ENCODE measurements at places on chromosomes 4 and X.
A peak's percentile ranks its signal among the peaks of the same experiment; 100 is the strongest.

GRCh38 chr4:26410385-26411293 lies 79.6 kb downstream of the CCKAR start:
- peak; percentile 27 for DNase-seq

DNA sequence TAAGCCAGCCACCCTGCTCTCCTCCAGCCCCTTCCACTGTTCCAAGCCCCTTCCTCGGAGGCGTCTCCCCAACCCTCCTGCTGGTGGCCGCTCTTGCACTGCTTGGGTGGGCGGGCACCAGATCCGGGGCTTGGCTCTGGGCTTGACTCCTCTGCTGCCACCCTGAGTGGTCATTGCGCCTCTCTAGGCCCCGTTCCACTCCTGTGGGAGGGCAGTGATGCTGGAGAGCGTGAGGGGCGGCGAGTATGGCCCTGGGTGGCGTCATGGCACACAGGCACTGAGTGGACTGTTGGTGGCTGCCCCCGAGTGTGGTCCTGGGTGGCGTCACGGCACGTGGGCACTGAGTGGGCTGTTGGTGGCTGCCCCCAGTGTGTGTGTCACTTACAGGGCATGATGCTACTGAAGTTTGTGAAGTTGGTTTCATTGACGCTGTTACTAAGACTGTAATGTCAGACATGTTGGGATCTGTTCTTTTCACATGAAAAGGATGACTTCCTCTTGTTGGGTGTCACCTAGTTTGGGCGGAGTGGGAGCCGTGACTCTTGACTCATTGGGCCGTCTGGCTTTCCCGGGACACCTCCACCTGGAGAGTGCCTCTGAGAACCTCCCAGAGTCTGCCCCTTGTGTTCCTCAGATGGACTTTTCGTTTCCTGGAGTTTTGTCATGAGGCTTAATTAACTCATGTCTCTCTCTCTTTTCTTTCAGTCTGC lies 55.9 kb upstream of the HGFAC start:
- no peak for DNase-seq

DNA sequence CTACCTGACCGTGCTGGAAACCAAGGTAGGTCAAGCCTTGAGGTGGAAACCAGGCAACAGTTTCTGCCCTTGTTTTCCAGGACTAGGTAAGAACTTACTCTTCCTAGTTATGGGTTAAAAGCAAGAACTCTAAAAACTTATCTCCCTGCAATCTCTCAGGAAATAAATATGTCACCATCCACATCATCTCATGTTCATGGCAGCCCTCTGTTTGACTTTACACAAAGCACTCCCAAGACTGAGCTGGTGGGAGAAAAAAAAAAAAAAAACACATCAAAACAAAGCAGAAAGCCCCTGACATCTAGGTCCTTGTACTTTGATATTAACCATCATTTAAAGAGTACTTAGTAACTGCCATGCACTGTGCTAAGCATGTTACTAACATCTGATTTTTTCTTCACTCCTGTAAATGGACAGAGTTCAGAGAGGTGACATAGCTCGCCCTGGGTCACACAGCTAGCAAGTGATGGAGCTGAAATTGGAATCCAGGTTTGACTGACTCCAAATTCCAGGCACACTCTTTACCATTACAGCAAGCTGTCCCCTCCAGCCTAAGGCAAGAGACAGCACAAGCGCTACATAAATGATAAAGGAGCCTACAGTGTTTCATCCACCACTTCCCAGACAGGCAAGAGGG lies 102.8 kb upstream of the NOCT start:
- DNase-seq = no peak

GRCh38 chr4:138898282-138898681 lies 117.3 kb upstream of the NOCT start:
- DNase-seq = no peak

- no peak for DNase-seq
Observed at GRCh38 chrX:145677109-145677817, 140.4 kb upstream of the SLITRK2 start.

GRCh38 chr4:97590266-97590665 lies 553.0 kb downstream of the STPG2 start:
- DNase-seq = no peak

GRCh38 chrX:86148594-86148993 lies 343 bp downstream of the DACH2 start:
- DNase-seq = no peak

- no peak for DNase-seq
Observed at GRCh38 chr4:113788888-113789287, 27.4 kb upstream of the CAMK2D start.

- DNase-seq = no peak
Observed at GRCh38 chrX:34863906-34864305, 78.7 kb upstream of the FAM47B start.

DNA sequence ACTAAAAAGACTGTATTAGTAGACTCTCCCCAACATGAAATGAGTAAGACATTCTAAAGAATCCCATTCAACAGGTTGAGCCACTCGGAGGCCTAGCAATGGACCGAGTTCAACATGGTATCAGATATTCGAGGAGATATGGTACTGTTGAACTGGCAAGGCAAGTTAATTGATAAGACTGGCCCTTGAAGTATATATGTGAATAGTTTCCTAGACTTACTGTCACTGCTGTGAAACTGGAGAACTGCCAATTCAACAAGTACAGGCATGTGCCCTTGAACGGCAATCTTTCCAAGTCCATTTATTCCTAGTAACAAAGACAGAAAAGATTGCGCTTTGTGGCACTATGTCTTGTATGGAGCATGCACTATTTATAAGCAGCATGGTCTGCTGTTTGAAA lies 24.4 kb downstream of the FAT1 start:
- no peak for DNase-seq

DNA sequence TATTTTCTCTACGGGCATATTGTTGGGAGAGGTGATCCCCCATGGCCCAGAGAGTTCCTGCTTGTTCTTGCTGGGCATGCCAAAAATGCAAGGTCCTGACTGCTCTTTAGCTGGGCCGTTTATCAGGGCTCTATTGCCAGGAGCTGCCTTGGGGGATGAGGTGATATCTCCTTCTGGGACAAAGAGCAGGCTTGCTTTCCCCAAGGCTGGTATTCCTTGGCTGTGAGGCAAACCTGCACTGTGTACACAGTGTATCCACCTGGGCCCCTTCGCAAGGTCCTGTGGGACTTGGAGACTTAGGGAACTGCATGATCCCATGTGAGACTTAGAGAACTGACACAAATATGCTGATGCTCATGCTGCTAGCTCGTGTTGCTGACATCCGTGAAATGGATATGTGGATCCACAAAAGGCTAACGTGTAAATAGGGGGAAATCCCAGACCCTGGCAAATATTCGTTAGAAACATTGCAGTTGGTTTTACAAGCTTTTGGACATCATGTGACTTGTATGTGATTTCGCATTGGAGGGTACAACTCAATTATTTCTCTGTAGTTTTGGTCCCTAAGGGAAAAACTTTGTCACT lies 24.4 kb upstream of the ZFX start:
- DNase-seq = no peak

DNA sequence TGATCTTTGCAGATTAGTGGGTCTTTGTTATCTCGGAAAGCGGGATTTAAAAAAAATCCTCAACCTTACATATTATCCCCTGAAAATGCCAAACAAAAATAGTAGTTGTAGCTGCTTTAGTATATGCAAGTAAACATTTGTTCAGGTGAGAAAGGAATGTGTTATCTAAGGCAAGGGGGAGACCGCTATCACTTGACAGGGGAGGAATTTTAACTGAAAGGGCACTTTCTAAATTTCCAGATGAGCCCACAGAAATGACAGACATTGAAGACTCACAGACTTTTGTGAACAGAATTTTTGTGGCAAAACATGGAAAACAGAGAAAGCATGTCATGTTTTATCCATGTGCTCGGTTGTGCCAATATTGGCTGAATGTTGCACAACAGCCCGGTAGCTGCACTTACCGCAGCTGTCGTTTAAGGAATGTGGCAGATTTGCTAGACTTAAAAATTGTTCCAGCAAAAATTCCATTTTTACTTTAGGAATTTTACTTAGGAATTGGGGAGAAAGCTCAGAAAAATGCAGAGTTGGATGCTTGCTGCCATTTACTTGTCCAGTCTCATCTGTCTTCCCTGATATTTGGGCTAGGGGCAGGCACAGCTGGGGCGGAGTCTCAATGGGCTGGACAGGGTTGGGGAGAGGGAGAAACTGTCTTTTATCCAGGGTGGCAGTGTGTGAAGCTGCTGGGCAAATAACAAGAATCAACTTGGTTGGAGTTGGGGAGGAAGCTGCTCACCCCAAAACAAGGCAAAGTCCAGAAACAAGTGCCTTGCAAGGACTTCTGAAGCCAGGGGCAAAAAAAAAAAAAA lies 94.6 kb upstream of the RPS6KA3 start:
- DNase-seq = no peak

- DNase-seq = no peak
Observed at GRCh38 chrX:79365591-79365990, 1.5 kb downstream of the ITM2A start.

DNA sequence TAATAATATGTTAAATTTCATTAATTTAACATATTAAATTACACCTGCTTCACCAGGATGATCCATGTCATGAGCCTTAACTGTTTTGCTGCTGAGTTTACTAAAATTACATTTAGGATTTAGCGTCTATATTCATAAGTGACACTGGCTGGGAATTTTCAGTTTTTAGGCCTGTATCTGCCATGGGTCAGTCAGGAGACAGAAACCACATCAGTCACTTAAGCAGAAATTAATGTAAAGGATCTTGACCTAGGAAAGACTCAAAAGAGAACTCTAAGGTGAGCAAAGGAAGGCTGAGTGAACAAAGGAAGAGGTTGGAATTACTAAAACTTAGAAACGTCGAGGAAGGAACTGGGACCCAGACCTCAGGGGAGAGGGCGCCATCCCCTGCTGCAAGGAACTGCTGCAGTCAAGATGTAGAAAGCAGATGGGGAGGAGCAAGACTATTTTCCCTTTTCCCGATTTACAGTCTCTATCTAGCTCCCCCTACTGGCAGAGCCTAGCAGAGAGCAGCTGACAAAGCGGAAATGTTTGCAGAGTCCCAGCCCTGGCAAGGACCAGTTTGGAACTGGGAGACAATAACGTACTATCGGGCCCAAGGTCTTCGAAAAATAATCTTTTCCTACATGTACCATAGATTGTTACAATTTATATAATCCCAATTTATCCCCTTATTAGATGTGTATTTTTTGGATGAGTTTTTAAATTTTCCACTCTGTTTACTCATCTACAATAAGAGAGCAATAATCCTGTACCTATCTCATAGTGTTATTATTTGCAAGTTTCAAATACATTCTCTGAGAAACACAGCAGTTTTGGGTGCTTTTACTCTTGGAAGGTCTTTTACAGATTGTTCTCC lies 22.6 kb upstream of the RBBP7 start:
- DNase-seq = peak; percentile 82

GRCh38 chr4:30754021-30754420 lies 33.9 kb downstream of the PCDH7 start:
- no peak for DNase-seq

DNA sequence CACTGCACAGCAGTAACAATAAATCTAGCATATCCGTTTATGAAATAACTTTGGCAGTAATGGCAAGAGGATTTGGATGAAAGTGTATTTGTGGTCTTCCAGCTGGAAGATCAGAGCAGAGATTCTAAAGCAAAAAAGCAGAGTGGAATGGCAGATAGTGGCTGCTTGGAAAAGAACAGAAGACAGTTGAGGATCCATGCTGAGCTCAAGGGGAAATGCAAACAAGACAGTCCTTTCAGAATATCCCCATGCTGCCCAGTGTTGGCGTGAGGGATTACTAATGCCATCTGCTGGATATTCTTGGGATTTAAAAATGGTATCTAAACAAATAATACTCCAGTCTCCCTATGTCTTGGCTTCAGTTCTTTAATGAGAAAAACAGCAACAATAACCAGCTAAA lies 629.1 kb upstream of the ATOH1 start:
- DNase-seq = peak; percentile 18

GRCh38 chrX:38538134-38538533 lies 23.2 kb upstream of the TSPAN7 start:
- DNase-seq = no peak

DNA sequence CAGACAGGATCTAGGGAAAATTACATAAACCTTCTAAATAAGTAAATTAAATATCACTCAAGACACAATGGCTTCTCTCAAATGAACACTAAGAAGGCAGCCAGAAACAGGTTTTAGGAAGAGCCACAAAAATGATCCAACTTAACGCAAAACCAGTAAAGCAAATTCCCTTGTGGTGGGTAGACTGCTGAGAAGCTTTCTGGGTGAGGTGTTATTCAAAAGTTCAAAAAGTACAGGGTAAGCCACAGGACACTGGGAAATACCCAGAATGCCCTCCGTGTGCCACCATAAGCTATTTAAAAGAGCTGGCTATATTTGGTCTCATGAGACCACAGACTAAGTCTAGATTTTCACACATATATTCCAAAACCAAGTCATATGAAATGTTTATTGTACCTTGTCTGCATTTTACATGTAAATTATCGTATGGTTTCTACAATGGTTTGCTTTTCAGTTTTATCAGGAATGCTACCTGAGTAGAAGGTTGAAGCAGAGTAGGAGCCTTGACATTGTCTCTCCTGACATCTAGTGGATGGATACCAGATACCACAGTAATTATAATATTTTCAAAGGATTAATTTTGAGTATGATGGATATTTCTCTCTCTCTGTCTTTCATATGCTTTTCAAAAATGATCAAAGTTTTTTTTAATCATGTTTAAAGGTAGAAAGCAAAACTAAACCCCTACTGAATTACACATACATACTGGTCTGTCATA lies 109.3 kb upstream of the KLHL13 start:
- DNase-seq = no peak

- no peak for DNase-seq
Observed at GRCh38 chr4:168273838-168274237, 44.7 kb downstream of the DDX60 start.

GRCh38 chr4:84146300-84146959 lies 352.7 kb downstream of the NKX6-1 start:
- no peak for DNase-seq

DNA sequence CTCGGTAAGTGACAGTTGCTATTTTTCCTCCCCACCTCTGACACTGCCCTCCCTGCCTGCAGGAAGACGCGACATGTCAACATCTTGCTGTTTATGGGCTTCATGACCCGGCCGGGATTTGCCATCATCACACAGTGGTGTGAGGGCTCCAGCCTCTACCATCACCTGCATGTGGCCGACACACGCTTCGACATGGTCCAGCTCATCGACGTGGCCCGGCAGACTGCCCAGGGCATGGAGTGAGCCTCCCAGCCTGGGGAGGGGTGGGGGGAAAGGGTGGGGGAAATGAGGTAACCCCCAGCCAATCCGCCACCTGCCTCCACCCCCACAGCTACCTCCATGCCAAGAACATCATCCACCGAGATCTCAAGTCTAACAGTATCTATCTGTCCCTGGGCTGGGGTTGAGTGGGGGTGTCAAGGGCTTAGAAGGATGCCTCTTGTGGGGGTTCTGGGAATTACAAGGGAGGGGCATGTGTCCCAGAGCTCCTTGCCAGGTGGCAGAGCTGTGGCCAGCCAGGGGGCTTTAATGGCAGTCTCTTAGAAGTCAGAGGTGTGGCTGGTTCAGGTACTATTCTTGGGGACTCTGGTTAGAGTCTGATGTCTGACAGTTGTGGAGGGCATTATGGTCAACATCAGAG lies 7.8 kb downstream of the ARAF start:
- DNase-seq = no peak

DNA sequence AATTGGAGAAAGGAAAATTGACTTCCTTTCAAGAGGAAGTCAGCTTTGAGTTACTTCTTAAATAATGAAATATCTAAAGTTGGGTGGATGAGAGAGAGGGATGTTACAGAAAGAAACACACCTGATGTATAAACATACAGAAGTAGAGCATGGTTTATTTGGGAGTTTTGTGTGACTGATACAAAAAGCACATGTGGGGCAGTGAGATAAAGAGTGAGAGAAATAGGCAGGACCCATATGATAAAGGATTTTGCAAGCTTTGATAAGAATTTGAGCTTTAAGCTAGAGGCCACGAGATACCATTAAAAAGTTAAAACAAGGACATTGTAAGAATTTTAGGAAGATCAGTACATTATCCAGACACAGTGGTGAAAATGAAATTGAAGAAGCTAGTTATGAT lies 263.3 kb upstream of the GPRIN3 start:
- DNase-seq = no peak
